ENCODE measurements at places on chromosomes 2 and 18. TPM values are rescaled to one million over a fixed set of nuclear protein-coding genes. Genes with fewer than 3 reads are reported as not detected.
A peak's percentile ranks its signal among the peaks of the same experiment; 100 is the strongest.

PJVK gene
- total RNA-seq, result not detected

REG3G gene
- total RNA-seq, result not detected

PSMG2 gene
- 136 TPM for total RNA-seq

CNOT11 gene
- total RNA-seq, result 43.1 TPM

- no peak for DNase-seq
Measured at GRCh38 chr18:10094655-10095054, 180.8 kb downstream of the VAPA start.

GRCh38 chr2:37670378-37671008, 949 bp downstream of the CDC42EP3 start:
- DNase-seq, result no peak

GRCh38 chr2:238489896-238490295, 63.2 kb downstream of the ASB1 start:
- DNase-seq, result no peak

DNA sequence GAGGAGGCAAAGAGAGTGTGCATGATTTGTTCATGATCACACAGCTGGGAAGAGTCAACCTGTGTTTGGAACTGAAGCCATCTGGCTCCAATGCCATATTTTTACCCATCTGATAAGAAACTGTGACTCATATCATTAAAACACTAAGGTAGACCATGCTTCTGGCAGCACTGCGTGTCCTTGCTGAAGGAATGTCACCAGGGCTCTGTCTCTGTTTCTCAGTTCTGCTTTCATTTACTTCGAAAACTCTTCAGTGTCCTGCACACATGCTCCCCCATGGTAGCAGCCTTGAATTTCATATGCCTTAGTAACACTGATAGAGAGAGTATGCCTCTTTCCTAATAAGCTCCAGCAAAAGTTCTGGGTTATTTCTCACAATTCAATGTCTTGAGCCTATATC, 830.4 kb downstream of the DCDC2C start:
- no peak for DNase-seq

GRCh38 chr18:67199993-67200617, 316.4 kb downstream of the DSEL start:
- DNase-seq, result peak; percentile 65

GRCh38 chr2:34291076-34291475, 692.0 kb upstream of the FAM98A start:
- DNase-seq, result no peak

DNA sequence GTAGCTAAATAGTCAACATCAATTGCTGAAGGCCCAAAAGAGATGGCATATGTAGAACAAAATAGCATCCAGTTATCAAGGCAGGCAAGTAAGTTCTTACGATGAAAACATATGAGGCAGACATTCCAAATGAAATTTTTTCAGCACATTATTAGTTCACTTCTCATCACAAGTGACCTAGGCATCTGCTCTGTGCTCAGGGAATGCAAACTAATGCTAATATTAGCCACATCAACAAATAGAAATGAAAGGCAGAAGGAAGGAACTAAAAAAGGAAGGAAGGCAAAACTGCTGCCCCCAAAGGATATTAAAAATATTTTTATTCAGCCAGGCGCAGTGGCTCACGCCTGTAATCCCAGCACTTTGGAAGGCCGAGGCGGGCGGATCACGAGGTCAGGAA, 51.2 kb upstream of the ROCK1 start:
- DNase-seq, result no peak

DNA sequence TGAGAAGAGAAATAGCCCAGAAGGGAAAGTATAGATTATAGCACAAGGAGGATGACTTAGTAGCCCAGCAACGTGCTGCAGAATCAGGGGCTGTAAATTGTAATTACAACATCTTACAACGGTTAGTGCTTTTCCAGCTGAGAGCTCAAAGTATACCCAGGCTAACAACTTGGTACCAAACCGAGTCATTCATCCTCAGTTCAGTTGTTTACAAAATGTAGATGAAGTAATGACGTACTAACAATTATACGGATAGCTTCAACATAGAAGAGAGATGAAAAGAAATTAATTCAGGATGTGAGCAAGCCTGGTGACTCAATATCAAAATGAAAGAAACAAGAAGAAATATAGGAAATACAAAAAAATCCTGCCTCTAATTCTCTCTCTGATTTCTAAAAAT, 99.2 kb downstream of the DYNAP start:
- DNase-seq, result peak; percentile 62

DNA sequence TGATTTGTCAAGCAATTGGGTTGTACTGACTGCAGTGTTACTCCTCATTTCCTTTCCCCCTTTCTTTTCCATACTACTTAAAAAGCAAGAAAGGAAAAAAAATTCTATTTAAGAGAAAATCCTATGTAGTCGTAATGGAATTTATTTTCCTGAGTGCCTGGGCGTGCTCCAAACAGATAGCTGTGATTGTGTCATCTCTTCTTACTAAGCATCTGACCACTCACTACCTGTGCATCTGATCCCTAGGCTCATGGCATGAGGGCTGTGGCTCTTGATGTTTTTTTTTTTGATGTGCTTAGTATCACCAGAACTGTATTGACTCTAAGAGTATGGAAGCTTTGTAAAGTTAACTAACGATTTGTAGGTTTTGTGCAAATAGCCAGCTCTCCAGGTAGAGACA, 19.0 kb downstream of the CRIM1 start:
- peak; percentile 47 for DNase-seq

- DNase-seq, result no peak
Measured at GRCh38 chr2:174013315-174013751, 48.2 kb upstream of the SP3 start.

DNA sequence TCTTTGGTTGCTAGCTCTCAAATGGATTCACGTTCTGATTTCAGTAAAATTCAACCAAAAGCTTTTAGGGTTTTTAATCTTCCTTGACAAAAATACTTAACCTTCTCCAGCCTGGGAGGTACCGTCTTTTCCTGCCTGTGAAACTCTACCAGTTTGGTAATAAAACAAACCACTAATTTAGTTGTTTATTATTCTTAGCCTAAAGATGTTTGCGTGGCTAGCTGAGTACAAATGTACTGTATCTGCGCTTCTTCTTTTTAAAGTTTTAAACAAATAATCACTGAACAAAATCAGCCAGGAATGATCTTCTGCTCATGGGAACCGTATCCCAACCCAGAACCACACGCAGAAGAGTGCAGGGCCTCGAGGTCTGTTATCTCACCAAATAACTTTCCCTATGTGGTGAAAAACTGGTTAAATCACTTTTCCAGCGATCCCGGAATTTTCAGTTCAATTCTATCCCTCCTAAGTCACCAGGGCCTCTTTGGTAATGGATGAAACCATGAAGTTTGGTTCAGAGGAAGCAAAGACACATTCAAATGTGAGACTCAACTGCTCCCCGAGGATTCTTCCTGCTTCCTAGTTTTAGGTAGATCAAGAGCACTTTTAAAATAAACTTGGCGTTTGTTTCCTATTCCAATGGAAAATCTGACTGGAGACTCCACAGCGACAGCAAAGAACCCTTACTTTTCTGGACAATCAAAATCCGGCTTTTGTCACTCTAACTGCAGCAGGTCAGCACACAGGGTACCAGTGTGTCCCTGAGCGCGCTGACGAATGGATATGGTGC, 36.1 kb downstream of the BCL2 start:
- DNase-seq, result no peak

GRCh38 chr2:239853706-239854327, 171.3 kb downstream of the NDUFA10 start:
- no peak for DNase-seq

DNA sequence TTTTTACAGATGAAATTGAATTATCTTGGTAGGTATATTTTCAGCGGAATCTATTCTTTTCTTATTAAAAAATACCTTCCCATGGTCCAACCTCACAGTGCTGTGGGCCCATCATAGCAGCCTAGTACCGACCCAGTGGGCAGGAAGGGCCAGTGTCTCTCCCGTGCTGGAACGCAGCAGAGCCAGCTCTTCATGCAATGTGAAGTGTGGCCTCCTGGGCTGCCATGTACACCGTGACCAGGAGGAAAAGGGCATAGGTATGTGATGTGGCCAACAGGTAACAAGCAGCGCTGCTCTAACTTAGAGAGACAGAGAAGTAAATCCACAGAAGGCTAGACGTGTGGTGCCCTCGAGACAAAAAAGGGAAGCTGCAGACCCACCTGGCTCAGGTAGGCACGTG, 221.1 kb upstream of the SALL3 start:
- DNase-seq, result no peak

DNA sequence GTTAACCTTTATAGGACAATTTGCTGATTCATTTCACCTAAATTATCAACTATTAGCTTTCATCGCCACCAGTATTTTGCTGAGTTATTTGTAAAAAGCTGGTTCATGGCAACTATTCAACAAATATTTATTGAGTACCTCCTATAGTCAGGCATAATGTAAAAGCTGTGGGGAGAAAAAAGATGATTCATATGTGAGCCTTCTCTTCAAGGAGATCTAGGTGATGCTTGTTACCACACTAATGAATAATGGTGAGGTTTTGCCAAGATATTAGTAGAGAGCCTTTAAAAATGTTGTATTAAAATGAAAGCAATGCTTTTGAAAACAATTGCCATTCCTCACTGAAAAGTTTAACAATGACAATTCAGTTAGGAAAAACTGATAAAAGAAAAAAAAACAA, 187.8 kb downstream of the ANKRD44 start:
- peak; percentile 24 for DNase-seq

DNA sequence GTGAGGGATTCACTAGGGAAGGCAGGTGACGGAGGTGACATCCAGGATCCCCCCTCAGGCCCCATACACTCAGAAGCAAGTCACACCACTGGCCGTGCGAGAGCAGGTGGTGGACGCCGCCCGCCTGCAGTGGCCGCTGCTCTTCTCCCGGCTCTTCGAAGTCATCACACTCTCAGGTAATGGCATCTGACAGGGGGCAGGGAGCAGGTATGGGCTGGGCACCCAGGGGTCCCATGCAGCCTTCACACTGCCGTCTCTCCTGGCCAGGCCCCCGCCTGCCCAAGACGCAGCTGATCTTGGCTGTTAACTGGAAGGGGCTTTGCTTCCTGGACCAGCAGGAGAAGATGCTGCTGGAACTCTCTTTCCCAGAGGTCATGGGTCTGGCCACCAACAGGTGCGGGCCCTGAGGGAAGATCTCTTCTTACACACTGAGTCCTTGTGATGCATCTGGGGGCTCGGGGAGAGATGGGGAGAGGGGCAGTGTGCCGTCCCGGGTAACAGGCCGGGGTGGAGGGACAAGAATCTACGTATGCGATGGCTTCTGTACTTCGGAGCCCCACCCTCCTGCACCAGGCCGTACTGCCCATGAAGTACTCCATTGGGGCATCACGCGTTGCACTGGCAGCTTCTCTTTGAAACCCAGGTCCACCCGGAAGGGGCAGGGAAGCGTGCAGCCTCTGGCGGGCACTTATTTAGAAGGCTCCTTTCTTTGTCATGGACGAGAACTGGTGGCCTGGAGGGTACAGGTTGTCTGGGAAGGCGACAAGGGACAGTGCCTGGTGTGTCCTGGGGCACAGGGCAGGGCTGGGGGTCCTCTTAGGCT, 18.8 kb upstream of the GPR17 start:
- DNase-seq, result no peak

- DNase-seq, result no peak
Measured at GRCh38 chr18:23387265-23387664, 65.8 kb upstream of the RIOK3 start.

- no peak for DNase-seq
Measured at GRCh38 chr2:16165518-16166326, 225.4 kb downstream of the MYCN start.

All from M059J (cell line).